Inflammatory macrophage treated with lipopolysaccharide for 1 hour (primary cell): ENCODE measurements at places on chromosomes 4 and X.

GRCh38 chrX:109822861-109823260, 89.8 kb upstream of the ACSL4 start:
- no peak for DNase-seq

DNA sequence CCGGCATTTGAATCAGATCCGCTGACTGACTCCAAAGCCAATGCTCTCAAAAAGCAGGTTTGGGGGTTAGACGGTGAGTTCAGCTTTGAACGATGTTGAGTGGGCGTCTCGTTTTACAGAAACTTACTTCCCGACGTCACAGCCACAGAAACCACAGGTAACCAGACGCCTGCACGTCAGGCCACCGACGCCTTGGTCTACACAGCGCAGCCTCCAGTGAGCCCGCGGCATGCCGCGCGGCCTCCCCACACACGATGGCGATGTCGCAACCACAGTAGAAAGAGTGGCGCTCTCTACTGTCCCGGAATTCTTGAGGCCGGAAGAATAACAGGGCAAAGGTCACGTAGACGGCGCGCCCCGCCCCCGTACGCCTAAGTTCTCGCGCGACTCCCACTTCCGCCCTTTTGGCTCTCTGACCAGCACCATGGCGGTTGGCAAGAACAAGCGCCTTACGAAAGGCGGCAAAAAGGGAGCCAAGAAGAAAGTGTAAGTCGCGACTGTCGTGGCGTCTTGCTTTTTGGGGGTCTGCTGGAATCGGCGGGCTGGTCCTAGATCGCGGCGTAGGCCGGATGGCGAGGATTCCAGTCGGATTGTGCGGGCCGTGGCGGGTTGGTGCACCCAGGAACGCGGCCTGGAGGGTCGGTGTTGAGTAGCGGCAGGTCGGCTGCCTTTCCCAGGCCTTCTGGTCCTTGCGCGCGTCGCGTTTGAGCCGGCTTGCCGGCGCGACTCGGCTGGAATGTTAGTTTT, at the start of gene RPS3A:
RPS3A (plus strand) TSS at position 400 of the 747 bp plus-strand sequence; CDS start at position 425, 25 bp downstream.
- peak; percentile 93 for DNase-seq

GRCh38 chr4:102263024-102263787, 82.1 kb downstream of the SLC39A8 start:
- DNase-seq = no peak

DNA sequence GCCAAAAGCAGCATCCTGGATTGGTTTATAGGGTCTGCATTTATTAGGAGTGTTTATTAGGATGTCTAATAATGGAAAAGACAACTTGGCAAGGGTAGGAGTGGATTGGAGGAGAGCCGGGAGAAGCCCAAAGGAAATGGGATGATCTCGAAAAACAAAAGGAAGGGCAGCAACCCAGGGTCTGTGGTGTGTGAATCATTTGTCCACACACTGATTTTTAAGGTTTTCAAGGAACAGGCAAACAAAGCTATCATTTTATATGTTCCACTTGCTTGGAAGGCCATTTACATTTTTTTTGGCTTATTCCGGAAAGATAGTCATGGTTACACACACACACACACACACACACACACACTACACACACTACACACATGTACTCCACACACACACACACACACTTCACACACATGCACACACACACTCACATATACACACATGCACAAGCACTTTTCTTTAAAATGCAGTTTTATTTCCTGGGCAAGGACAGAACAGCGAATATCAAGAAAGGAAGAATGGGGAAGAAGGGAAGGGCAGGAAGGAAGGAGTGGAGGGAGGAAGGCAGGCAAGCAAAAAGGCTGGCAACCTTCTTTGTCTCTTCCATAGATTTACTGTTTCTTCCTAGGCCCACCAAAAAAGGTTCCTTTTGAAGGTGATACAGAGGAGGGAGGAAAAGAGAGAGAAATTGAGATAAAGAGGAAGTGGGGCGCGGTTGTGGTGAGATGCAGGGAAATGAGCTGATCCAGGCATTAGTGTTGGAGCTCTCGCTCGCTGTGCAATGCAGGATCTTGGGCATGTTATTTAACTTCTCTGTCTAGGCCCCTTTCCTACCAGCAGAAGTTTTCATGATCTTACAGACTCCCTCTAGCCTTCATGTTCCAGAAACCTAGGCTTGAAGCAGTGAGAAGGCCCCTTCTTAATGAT, 88.6 kb upstream of the MAML3 start:
- no peak for DNase-seq

DNA sequence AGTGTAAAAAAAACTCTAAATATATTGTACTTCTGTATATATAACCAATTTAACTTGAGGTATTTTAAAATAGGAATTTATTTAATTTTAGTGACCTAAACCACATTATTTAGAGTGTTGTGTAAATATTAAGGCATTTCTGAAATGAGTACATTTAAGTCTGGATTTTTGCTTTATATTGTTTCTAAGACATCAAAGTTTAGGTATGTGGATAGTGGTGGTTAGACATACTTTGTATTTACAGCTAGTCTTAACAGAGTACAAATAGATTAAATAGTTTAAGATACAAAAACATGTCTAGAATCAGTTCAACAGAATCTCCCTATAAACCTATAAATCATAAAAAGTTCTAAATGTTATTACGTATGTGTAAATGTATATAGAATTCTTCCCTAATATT, 588.5 kb downstream of the TRIML1 start:
- DNase-seq = no peak

GRCh38 chrX:2412131-2412530, 88.6 kb downstream of the DHRSX start:
- DNase-seq = no peak

GRCh38 chr4:101086801-101087586, 260.3 kb downstream of the PPP3CA start:
- DNase-seq = no peak

DNA sequence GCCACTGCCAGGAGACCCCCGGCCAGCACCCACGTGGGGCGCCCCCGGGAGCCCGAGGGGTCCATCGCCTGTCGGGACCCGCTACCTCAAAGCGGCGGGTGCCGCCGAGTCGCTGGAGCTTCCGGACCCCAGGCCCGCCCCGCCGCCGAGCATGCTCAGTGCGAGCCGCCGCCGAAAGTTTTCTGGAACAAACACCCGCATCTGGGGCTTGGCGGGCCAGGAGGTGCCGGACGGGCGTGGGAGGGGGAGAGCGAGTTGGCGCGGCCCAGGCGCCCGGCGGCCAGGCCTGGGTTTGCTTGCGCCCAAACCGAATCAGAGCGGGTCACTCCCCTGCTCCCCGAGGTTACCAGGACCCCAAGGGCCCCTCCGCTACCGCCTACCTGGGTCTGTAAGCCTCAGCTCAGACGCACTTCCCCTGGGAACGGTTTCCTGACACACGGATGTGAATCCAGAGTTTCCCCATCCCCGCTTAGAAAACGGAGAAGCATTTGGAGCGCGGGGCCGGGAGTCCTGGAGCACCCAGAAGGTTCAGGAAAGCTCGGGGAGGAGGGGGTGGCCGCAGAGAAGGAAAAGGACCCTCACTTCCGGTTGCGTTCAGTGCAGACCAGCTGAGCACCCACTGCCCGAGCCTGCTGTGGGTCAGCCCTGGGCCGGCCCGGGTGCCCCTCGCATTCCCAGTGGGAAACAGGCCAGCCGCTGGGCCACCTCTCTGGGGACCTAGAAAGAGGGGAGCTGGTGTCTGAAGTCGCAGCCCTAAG, at the start of gene EVC2:
EVC2 (minus strand) TSS at position 111 of the 758 bp plus-strand sequence; CDS start at position 65, 46 bp downstream.
- DNase-seq = no peak

- DNase-seq = no peak
These were observed 645 bp upstream of the RAB28 start for GRCh38 chr4:13484749-13485221.

DNA sequence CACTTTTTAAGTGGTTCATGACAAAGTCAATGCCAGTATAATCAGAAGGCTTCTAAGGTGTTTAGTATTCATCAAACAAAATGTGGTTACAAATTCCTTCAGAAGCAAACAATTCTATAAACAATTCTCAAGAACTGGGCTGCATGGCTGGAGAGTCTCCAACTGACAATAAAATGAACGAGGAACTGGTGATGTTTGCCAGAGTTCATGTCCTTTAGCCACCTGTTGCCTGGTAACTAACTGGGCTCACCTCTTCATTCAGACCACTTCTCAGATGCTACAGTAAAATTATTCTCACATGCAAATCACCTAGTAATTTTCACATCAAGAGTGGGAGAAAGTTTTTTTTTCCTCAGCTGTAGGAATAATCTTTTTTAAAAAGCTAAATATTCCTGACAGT, 53.3 kb downstream of the CAMK2D start:
- no peak for DNase-seq

DNA sequence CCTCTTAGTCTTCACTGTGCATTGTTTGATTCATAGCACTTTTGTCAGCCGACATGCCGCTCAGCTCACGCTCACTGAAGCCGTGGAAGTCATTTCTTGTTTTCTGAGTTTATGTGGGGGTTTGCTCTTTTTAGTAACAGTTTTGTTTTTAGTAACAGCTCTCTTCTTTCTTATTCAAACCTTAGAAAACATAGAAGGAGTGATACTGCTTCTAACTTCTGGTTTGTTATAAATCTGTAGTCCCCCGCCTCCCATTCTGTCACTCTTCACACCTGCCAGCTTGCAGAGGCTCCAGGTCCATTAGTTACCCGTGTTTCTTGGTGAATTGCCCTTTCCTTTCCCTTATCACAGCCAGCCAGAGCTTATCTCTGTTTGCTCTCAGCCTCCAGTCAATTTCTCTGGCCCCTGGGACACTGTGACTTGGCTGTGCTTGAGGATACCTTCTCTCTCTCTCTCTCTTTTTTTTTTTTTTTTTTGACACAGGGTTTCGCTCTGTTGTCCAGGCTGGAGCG, 50.5 kb downstream of the GRK4 start:
- no peak for DNase-seq

- DNase-seq = no peak
These were observed 240.8 kb downstream of the PPARGC1A start for GRCh38 chr4:23648854-23649596.

DNA sequence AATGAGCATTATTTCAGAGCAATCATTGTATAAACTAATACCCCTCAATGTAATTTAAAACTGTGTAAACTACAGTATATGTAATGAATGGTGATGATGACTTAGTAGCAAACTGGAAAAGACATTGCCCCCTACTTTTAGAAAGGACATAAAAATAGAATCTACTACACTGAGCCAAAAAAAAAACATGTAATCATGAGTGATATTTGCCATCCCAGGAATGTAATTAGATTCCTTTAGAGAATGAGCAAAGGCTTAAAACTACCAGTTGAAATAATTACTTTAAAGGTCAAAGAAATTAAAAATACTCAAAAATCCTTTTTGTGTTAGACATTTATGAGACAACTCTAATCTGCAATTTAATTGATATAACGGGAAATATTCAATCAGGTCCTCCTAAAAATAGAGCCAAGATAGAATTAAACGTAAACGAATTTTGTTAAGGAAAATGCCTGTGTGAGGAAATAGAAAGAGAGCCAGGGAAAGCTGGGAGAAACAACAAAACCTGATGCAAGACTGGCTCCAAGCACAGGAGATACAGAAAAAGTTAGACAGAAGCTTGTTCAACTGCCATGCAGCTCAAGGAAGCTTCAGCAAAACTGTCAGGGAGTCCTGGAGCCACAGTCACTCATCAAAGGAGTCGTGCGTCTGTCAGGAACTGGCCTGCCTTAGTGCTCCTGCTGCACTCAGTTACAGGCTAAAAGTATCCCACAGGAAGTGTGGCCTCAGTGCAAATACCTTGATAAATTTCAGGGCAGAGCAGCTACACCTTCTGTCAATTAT, 655.7 kb upstream of the INTU start:
- no peak for DNase-seq

DNA sequence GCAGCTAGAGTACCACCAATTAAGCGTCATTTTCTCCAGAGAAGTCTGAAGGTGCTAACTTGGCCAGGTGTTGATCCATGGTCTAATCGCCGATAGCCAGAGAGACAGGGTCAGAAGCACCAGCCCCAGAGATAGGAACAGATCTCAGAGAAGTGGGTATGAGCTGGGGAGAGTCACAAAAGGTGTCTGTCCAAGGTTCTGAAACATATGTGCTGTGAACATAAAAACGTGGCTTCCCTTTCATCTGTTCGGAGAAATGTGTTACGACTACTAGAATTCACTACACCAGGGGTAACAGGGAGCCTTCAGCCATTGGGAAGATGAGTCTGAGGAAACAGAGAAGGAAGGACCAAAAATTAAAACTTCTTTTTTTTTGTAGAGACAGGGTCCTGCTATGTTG, 91.3 kb downstream of the FBXL5 start:
- DNase-seq = no peak

DNA sequence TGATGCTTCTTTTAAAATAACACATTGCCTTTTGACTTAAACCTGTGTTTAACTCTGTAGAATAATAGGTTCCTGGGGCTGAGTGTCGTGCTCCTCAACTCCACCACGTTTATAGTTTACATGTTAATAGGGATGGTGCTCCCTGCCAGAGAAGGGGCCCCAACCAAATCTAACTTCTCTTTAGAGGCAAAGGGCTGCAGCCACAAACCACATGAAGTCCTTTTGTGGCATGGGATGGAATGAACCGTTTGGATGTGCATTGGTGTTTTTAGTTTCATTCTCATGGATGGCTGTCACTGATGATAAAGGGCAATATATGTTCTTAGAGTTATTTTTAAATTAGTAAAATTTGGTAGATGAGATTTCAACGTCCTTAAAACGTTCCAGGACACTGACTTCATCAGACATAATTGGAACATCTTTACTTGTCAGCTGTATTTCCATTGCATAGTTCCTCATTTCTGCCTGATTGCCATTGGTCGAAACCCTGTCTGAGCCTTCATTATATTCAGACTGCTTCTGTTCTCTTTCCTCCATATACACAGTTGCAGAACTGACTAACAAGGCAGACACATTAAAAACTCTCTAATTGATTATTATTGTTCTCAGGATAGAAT, 60.4 kb upstream of the HPF1 start:
- DNase-seq = no peak

DNA sequence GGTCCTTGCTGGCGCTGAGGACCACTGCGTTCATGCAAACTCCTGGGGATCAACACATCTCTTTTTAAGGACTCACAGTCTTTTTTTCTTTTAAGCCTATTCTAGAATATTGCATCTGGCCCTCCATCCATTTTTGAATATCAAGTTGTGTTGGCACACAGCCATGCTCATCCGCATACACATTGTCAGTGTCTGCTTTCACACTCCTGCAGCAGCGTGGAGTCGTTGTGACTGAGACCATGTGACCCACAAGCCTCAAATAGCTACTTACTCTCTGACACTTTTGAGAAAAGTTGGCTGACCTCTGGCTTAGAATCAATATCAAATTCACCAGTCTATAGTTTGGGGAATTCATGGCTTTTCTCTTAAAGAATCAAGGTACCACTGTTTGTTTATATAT, 191.8 kb upstream of the S100G start:
- no peak for DNase-seq

GRCh38 chr4:102759831-102760644, 730 bp downstream of the MANBA start:
- DNase-seq = peak; percentile 98

GRCh38 chr4:53349091-53349491, 16.8 kb downstream of the SCFD2 start:
- no peak for DNase-seq
